ENCODE measurements at places on chromosomes 5 and 9.

- DNase-seq, result no peak
Observed at GRCh38 chr5:95555553-95555952, 652 bp downstream of the ARSK start.

- no peak for DNase-seq
Observed at GRCh38 chr5:14965815-14966214, 94.2 kb upstream of the ANKH start.

DNA sequence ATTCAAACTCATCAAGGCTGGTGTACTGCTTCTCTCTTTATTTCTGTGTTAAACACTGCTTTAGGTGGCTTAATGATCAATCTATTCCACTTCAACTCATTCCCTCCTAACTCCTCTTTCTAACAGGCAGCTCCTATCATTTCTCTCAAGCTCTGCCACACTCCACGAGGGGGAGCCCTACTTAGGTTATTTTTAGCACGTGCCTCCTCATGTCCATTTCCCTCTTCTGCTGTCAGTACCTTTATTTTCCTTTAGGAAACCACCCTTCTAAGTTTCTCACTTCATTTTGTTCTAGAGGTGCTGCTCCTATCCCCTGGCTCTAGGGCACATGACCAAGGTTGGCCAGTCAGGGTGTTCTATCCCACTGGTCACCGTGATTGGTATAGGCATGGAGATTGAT is 6.7 kb upstream of the BRINP1 start:
- no peak for DNase-seq

DNA sequence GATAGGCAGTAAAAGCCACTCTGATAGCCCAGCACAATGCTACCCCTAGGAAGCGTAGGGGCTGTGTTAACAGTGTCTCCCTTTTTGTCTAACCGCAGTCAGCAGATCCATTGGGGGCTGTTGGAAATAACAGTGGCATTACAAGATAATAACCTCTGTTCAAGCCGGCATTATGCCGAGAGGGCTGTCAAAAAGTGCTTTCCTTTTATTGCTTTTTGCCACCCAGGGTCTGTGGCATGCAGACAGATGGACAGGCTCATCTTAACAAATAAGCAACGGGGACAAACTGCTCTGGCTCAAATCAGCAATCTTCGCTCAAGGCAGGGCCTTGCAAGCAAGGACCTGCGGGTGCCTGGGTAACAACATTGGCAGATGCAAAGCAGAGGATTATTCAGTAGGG is 123.3 kb downstream of the TLR4 start:
- DNase-seq, result no peak

DNA sequence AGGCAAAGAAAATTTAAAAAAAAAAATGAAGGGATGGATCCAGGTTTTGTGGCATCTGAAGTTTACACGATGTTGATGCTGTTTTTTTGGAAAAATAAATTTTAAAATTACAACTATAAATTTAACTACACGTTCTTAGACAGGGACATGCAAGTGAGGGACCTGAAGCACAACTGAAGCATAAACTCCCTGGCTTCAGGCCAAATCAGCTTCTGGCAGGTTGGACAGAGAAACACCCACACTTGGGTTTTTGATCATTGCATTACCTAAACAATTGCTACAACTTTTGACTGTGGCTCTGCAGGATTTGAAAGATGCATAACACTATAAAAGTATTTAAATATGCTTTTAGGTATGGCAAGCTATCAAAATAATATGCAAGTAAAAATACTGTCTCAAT is 1318.3 kb upstream of the DMAC1 start:
- no peak for DNase-seq

- DNase-seq, result no peak
Observed at GRCh38 chr5:14343376-14343775, 200.2 kb downstream of the TRIO start.

Measured in right lobe of liver (tissue), 6 donors.